ENCODE measurements at places on chromosomes 3 and 15.

- no peak for DNase-seq
Measured at GRCh38 chr3:134777341-134777740, 17.7 kb upstream of the EPHB1 start.

GRCh38 chr15:94174399-94174802, 57.0 kb upstream of the MCTP2 start:
- no peak for DNase-seq

- DNase-seq: no peak
Measured at GRCh38 chr15:68335655-68336054, 58.1 kb downstream of the FEM1B start.

DNA sequence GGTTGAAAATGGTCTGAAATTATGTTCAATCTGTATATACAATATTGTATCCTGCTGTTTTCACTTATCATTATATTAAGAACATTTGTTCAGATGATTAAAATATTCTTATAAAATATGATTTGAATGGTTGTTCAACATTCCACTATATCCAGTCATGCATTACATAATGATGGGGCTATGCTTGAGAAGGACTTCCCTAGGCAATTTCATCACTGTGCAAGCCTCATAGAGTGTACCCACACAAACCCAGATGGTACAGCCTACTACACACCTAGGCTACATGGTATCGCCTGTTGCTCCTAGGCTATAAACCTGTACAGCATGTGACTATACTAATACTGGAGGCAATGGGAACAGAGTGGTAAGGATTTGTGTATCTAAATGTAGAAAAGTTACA, 30.5 kb downstream of the SLC7A14 start:
- no peak for DNase-seq

- DNase-seq: no peak
Measured at GRCh38 chr3:157290766-157291165, 130.8 kb upstream of the CCNL1 start.

DNA sequence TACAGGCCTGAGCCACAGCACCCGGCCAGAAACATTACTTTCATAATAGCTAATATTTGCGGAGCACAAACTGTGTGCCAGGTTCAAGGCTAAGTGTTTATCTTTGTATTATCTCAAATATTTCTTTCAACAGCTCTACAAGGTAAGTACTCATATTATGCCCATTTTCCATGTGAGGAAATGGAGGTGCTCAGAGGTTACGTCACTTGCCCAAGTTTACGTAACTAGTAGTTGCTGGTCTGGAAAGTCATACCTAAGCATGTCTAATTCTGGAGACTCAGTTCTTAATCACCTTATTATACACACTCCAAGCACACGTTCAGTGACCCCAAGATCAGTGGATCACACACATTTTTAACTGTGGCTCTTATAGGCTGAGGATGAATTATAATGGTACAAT, 177.5 kb downstream of the OXSM start:
- no peak for DNase-seq

- DNase-seq: no peak
Measured at GRCh38 chr15:67906382-67906781, 66.5 kb upstream of the RNU6-1 start.
